Breast epithelium (tissue), 4 donors: ENCODE measurements at places on chromosomes 11 and 22. TPM values are rescaled to one million over a fixed set of nuclear protein-coding genes. Genes with fewer than 3 reads are reported as not detected.

HSPB2 gene
- total RNA-seq = 2.1 TPM

NAALAD2 gene
- total RNA-seq = 1.8 TPM

SMIM35 gene
- not detected for total RNA-seq

OR5D14 gene
- total RNA-seq = not detected

OR8G5 gene
- not detected for total RNA-seq

TIGD3 gene
- 0.29 TPM for total RNA-seq

CASP4 gene
- total RNA-seq = 156 TPM

GAL gene
- 5.7 TPM for total RNA-seq

- DNase-seq = no peak
Measured at GRCh38 chr11:35980686-35981390, 37.0 kb downstream of the LDLRAD3 start.

DNA sequence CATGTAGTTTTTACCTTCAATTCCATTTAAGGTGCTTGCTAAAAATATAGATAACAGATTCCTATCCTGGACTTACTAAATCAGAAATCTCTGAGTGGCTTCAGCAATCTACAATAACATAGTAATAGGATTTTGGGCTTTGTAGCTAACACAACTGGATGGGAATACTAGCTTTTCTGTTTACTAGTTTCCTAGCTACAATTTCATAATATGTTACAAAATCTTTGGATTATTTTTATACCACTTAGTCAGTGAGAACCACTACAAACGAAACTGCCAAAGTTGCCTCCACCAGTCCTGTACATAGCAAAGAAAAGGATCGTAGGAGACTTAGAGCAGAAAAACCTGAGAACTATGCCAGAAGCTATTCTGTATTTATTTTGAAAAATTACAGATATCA is 87.7 kb upstream of the ANO3 start:
- DNase-seq = no peak

GRCh38 chr11:65611758-65612603 is 2.0 kb downstream of the MAP3K11 start:
- no peak for DNase-seq

- DNase-seq = no peak
Measured at GRCh38 chr22:26845021-26845743, 187.8 kb downstream of the MIAT start.

DNA sequence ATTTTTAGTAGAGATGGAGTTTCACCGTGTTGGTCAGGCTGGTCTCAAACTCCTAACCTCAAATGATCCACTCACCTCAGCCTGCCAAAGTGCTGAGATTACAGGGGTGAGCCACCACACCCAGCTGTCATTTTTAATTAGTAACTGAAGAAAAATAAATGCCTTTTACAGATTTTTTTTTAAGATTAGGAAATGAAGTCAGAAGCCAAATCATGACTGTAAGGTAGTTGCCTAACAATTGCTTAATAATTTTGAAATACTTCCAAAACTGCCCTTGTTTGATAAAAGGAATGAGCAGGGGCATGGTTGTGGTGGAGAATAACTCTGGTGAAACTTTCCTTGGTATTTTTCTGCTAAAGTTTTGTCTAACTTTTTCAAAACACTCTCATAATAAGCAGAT is 98.9 kb upstream of the SLC5A12 start:
- no peak for DNase-seq

DNA sequence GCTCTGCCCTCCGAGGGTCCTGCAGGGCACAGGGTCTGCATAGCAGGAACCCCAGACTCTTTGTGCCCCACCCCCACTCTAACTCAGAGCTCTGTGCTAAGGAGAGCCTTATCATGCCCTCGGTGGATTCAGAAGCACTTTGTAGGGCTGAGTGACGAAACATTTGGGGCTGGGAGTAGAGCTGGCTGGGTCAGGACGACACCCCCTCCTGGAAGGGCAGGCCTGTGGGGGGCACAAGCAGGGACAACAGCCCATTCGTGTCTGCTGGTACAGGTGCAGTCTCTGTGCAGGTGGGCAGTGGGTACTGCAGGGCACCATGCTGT is 8.9 kb downstream of the APOBEC3A start:
- no peak for DNase-seq

DNA sequence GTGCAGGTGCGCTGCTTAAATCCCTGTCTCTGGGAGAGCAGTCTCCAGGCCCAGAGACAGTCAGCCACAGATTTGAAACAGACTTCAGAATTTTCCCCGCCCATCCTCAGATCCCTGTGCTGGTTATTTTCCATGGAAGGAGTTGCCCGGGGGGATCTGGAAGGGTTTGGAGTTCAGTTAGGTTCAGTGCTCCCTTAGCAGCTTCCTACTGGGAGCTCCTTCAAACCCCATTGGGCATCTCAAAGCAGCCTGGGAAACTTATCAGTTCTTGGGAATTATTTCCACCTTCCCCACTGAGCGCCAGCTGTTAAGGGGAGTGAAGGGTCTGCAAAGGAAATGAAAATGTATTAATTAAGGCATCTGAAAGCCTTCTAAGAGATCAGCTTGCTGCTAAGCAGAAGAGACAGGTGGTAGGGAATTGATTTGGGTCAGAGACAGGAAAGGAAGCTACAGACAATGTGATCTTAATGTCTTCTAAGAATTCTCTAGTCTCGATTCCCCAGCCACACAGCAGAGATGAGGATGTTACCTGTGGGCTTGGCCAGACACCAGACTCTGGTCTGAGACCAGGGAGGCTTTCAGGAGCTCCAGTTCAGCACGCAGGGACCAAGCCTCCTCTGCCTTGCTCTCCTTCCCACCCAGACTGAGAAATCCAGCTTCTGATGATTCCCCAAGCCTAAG is 106.2 kb upstream of the TBCEL start:
- peak; percentile 18 for DNase-seq

GRCh38 chr22:30714062-30714461 is 19.4 kb downstream of the OSBP2 start:
- DNase-seq = no peak

DNA sequence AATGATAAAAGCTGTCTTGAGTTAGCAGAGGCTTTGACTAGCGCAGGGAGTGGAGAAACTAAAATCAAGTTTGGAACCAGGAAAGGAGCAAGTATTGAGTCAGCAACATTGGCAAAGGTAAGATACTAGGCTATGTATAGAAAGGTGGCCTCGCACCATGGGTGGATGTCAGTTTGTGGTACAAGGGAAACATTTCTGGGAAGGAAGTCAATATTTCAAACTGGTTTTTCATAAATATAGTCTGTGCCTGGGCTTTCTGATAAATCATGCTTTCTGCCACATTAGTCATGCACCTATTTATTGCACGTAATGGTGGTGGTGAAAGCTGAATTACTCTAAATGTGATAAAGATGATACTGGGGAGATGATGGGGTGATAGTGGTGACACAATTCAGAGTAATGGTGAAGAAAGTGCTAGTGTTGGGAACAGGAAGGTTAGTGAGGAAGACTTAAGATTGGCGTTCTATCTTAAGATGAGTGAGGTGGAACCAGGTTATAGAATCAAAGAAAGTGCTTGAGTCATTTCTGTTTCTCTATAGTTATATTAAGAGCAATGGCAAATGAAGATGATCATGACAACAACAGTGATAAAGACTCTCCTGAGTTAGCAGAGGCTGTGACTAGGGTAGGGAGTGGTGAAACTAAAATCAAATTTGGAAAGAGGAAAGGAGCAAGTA is 729.0 kb downstream of the FAM181B start:
- DNase-seq = no peak

GRCh38 chr11:17280494-17281127 is 4.1 kb downstream of the NUCB2 start:
- DNase-seq = no peak

DNA sequence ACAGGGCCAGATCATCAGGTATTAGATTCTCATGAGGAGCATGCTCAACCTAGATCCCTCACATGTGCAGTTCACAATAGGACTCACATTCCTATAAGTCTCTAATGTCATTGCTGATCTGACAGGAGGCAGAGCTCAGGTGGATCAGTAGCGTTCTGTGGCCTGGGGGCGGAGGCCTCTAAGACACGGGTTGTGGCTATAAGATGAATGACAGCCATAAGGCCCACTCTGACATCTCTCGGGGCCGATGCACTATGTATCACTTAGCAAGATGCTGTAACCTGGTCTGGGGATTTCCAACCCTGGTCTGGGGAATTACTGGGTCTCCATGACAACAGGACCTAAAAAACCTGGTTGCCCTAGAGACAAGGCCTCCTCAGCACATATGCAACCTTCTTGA is 932.7 kb downstream of the TBC1D22A start:
- DNase-seq = no peak

DNA sequence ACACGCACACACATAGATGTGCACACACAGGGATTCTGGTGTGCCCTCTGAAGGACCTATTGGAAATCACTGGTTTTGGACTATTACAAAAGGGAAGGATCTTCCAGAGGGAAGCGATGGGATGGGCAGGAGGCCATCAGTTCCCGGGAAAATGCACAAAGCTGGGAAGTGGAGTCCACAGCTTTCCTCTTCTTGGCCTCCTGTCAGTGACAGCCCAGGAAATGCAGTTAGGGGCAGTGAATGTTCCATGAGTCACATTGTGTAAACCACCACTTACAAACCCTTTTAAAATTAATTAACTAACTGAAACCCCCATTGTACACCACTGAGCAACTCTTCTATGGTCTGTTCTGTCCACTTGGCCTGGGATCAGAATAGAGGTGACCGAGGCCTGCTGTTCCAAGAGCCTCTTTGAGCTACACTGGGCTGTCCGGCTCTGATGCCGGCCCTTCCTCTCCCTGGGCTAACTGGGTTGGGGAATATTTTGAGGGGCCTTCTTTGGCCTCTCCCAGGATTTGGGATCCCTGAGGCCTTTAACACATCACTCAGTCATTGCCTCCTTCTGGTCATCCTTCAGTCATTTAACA is 137.7 kb downstream of the FEZ1 start:
- DNase-seq = no peak

DNA sequence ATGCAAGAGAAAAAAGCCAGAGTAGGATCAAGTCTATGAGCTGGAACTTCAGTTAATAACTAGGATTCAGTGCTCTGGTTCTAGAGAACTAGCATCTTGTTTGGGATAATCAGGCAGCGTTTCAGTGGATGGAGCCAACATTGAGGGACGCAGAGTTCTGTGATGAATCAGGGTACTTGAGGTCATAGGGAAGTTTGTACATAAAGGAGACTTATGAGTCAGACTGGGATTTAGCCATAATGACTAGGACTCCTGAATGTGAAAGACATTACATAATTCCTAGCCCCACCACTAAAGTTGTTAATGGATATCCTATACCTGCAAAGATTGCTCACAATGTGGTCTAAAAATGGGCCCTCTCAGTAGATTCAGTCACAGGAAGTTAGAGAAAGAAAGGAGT is 6.8 kb downstream of the SLN start:
- DNase-seq = no peak

GRCh38 chr22:44968736-44969135 is 41.1 kb downstream of the PHF21B start:
- no peak for DNase-seq

- DNase-seq = no peak
Measured at GRCh38 chr11:35811783-35812182, 132.1 kb upstream of the LDLRAD3 start.

- no peak for DNase-seq
Measured at GRCh38 chr11:123393312-123393927, 36.6 kb upstream of the GRAMD1B start.

DNA sequence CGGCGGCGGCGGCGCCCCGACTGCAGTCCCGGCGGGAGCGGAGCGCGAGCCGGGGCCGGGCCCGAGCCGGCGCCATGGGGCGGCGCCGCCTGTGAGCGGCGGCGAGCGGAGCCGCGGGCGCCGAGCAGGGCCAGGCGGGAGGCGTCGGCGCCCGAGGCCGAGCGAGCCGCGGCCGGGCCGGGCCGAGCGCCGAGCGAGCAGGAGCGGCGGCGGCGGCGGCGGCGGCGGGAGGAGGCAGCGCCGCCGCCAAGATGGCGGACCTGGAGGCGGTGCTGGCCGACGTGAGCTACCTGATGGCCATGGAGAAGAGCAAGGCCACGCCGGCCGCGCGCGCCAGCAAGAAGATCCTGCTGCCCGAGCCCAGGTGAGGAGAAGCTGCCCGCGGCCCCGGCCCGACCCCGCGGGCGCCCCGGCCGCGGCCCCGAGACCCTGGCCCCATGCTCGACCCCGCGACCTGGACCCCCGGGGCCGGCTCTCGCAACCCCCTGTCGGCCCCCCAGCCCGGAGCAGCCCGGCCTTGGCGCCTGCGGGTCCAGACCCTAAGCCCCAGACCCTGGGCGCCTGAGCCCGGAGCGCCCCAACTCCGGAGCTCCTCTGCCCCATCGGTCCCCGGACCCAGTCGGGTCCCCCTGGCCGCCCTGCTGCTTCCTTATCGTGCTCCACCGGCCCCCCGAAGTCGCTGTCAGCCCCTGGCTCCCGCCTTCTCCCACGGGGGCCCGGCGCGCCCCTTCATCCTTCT is at the start of gene GRK2:
Gene GRK2 (plus strand): TSS at position 25 of the 739 bp plus-strand sequence. CDS start 227 bp downstream, at position 252.
- no peak for DNase-seq

DNA sequence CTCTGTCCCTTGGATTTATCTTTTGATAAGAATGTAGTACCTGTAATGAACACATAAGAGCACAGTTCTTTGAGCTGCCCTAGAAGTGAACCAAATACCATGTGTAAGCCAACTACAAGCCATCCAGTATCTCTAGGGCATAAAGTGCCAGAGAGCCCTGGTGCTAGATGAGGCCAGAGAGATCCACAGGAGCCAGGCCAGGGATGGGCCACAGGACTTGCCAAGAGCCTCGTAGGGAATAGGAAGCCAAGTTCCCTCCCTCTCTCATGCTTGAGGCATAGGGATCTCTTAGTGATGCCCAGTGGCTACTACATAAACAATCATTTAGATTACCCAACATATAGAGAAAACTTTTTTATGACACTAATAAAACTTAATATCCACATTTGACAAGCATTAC is 64.8 kb upstream of the FAR1 start:
- DNase-seq = no peak

- no peak for DNase-seq
Measured at GRCh38 chr11:65973439-65974110, 12.0 kb downstream of the SART1 start.

DNA sequence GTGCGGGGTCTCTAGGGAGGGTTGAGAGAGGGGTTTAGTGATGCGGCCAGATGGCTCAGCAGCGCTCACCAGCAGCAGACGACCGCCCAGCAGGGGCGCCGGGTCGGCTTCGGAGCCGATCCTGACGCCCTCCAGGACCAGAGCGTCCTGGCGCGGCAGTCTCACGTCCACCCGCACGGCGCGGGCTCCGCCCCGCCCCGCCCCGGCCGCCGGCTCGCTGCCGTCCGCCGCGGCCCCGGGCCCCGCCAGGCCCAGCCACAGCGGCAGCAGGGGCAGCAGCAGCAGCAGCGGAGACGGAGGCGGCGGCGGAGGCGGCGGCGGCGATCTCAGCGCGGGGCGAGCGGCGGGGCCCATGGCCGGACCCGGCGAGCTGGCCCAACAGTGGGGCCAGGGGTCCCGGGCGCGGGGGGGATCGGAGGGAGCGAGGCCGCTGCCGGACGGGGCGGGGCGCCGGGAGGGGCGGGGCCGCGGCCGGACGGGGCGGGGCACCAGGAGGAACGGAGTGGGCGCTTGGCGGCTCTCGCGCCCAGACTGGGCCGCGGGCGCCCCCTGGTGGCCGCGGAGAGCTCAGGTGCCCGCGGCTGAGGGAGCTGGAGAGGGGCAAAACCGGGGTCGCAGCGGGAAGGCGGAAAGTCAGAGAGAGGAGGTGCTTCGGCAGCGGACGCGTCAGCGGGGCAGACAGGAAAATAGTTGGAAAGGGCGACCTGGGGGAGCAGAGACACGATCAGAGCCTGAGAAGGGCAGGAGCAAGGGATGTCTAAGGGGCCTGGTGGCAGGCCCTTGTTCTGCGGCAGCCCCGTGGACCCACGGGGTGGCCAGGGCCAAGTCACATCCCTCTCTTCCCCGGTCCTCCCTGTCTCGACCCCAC is at the start of gene RNF215:
Gene RNF215 (minus strand): TSS at position 452 of the 868 bp plus-strand sequence. CDS start 98 bp downstream, at position 354.
- DNase-seq = peak; percentile 77
